ENCODE measurements at places on chromosomes 3 and 15.

DNA sequence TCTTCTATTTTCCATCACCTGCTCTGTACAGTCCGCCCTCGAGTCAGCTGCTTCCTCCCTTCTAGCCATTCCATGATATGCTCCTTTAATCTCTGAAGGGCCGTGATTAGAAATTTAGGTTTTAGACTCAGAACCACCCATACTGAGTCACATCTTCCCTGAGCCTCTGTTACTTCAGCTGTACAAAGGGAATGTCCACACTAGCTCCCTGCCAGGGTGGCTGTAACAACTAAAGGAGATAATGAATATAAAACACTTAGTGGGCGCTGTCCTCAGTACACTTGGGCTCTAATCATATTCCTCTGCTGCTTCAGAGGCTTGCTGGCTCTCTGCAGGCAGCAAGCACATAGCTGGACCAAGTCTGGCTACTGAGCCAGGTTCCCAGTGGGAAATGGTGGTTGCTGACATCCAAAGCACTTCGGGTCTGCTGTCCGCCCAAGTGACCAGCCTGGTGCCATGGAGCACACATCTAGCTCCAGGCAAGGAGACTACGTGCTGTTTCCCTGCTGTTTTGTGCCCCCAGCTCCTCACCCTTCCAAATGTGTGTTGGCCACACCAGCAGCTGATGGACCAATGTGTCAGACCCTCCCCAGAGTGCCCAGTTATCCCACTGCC lies 901 bp upstream of the CHST14 start:
- DNase-seq, result no peak

DNA sequence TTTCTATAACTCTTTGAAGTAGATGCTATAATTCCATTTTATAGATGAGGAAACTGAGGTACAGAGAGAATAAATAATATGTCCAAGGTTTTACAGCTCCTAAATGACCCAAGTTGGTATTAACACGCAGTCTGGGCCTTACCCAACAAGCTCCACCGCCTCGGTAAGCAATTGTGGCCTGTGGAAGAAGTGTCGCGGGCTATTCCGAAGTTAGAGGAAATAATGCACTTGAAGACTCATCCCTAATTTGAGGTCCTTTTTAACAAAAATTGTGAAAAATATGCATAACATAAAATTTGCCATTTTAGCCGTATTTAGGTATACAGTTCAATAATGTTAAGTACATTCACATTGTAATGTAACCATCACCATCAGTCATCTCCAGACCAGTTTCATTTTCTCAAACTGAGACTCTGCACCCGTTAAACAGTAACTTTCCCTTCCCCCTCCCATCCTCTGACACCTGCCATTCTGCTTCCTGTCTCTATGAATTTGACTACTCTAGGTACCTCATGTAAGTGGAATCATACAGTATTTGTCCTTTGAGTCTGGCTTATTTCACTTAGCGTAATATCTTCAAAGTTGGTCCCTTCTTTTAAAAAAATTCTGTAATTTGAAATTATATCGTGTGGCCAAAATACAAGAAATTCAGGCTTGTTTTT lies 18.2 kb downstream of the IDH3A start:
- DNase-seq, result no peak

DNA sequence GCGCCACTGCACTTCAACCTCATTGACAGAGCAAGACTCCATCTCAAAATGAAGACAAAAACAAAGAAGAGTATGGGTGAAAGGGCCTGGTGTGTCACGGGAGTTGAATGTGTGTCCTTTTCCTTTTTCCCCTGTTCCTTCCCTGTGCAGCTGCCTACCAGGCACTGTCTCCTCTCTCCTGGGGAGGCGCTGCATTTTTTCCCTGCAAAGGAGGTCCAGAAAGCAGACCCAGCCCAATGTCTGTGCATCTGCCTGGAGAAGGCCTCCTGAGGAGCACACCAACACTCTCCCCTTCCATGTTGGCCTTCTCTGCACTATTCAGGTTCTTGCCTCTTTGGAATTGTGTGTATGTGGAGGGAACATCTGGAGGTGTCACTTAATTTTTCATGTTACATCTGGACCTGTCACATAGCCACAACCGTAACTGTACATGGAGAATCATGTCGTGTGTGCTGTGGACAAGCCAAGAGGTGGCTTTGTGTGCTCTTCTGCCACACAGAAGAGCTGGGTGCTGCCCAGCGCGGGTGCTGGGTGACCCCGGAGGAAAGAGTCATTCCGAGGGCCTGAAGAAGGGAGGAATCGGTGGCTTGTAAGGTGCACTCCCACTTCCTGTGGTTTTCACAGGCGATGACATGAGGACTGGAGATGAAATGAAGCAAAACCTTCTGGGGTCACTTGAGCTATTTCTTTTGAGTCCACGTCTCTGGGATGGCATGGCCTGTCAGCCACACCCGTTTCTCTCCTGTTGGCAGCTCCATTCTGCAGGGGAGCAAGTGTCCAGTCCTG lies 46.5 kb upstream of the CGNL1 start:
- DNase-seq, result no peak

- DNase-seq, result peak; percentile 29
Observed at GRCh38 chr3:15860014-15860934, 62.5 kb upstream of the ANKRD28 start.

DNA sequence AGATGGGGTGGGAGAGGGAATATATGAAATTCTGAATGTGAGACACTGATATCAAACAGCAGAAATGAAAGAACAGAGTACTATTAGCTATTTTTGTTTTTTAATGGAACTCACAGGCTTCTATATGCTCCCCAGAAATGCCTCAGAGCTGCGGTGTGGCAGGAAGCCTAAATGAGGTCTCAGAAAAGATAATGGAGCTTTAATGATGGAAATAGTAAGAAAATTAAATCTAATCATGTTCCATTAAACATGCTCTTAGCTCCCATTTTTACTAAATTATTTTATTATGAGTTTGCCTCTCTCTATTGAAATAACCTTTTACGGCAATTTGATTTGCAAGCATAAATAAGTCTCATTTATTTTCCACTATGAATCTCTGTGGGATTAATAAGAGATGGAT lies 378.9 kb downstream of the ULK4 start:
- no peak for DNase-seq

- DNase-seq, result peak; percentile 66
Observed at GRCh38 chr3:51538459-51539290, at the start of gene RAD54L2. Gene RAD54L2, plus strand, starts transcription at chr3:51538719. Its CDS starts 51,702 bp downstream, at chr3:51590421.

- no peak for DNase-seq
Observed at GRCh38 chr3:94095111-94095510, 32.2 kb downstream of the NSUN3 start.

DNA sequence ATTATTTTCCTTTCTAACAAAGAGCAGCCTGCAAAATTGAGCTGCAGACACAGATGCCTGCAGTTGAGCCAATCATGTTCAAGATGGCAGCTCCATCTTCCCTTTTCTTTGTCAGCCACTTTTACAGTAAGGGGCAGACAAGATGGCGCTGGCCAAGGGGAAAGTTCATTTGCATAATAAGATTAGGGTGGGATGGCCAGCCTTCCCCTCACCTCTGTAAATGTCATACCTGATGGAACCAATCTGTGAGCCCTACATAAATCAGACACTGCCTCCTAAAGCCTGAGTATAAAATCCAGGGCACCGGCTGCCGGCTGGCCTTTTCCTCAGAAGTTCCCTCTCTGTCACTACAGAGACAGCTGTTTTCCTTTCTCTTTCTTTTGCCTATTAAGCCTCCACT lies 15.8 kb downstream of the PATL2 start:
- DNase-seq, result no peak

GRCh38 chr15:44883199-44883877 lies 73.1 kb upstream of the TERB2 start:
- DNase-seq, result no peak

DNA sequence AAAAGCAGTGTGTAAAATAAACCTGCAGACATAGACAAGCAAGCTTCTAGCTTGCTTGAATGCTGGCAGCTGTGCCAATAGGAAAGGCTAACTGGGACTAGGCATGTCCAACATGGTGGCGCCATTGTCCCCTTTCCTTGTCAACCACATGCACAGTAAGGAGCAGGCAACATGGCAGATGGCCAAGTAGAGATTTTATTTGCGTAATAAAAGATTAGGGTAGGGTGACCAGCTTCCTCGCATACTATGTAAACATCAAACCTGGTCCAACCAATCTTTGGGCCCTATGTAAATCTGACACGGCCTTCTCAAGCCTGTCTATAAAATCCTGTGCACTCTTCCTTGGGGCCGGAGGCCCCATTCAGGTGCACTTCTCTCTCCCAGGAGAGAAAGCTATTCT lies 575.4 kb upstream of the GOLIM4 start:
- no peak for DNase-seq

DNA sequence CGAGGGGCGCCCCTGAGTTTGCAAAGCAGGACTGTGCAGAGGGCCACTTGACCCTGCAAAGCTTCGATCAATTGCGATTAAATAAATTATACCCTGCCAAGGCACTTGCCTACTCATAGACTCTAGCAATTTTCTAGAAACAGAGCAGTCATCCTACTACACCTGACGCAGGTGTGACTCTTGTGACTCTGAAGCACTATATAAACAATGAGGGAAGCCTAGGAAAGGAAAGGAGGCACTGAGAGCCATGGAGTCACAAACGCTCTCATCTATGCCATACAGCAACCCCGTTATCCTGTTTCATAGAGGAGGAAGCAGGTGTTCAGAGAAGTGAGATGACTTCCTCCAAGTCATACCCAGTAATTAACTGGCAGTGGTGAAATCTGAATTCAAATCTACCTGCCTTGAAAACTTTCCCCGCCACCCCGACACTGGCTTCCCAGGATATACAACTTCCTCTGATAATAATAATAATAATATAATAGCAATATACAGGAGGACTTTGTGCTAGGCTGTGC lies 14.4 kb downstream of the ARHGEF3 start:
- DNase-seq, result no peak

DNA sequence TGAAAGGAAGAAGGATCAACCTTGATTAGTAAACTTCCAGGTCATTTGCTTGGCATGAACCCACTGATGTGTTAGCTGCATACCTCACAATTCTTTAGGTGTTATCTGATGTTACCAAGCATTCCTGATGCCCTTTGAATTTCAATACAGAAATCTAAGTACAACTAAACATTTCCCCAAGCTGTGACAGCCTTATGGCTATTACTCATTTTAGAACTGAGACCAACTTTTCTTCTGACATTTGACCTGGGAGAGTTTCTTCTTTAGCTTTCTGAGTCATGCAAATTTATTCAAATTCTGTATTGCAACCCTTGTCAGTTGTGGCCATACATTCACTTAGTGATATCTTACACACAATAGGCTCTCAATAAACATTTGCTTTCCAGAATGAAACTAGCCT lies 124.3 kb downstream of the TIGIT start:
- DNase-seq, result no peak

DNA sequence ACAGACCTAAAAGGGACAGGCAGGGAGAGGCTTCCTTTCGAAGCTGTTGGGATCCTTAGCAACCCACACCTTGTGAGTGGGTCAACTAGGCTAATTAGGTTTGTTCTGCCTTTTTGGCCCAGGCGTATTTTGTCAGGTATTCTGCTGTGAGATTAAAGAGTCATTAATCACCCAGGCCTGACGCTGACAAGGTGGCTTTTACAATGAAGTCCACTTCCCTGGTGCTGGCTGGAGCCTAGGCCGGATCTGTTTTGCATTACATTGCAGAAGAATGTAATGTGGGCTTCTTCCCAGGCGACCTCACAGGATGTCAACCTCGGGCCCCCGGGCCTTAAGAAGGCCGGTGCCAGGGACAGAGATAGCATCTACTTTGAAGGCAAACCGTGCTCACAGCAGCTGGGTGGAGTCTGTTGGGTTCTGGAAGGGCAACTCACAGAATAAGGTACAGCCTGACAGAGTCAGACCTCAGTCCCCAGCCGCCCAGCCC lies 76.9 kb downstream of the HES1 start:
- no peak for DNase-seq

DNA sequence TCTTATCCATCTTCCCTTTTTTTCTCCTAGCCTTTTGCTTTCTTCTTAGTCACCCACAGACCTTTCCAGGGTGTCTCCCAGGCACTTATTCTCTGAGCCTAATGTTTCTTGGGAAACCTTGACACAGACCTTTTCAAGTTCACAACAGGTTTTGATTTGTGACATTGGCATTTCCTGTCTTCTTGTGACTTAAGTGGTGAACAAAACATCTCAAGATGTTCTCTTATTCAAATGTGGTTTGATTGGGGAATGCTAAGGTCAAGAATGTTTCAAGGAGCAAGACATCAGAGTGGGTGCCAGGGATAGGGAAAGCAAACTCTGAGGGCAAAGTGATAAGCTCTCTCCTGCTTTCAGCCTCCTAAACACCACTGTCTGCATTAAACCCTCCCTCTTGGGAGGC lies 68.2 kb upstream of the GSK3B start:
- DNase-seq, result no peak

- no peak for DNase-seq
Observed at GRCh38 chr3:46892285-46893145, 15.0 kb downstream of the PTH1R start.

- DNase-seq, result no peak
Observed at GRCh38 chr3:130926504-130926903, 32.6 kb downstream of the ATP2C1 start.

GRCh38 chr15:95760508-95760907 lies 570.0 kb upstream of the NR2F2 start:
- DNase-seq, result no peak

DNA sequence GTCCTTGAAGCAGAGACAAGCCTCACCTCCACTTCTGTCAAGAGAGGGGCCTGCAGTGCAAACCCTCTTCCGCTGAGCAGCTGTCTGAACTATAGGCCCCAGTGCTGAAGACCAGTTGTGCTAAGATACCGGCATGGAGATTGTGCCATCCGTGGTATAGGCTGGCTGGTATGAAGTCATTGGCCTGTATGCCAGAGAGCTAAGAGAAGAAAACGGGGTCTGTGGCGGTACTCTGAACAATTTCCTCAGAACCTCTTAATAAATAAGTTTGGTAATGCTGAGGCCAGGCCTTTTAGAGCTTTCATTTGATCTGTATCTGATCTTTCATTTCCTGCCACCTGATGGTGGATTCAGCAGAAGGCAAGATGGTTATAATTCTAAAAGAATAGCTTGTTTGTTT lies 123.0 kb downstream of the LRIG1 start:
- no peak for DNase-seq

DNA sequence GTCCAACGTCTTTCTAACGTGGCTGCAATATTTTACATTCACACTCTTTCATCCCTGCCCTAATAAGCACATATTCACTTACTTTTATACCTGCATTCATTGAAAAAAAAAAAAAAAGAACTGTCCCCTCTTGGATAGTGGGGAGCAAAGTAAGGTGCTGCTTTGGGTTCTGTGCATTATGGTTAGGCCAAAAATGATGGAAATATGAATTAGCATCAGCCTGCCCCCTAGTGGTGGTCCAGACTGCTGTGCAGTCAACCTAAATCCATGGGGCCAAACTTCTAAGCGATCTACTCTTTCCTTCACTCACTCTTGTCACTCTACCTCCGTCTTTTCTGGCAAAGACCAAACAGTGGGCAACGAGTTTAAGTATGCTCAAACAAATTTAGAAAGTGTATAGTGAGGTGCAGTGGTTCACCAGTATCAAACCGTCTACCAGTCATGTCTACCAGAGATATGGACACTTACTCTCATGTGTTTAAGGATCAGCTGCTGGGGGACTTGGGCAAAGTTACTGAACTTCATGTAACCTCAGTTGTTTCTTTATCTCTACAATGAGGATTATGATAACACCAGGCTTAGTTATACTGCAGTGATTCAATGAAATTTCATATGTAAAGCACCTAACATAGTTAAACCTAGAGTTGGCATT lies 61.5 kb upstream of the GRM7 start:
- DNase-seq, result peak; percentile 45

Data from mesothelial cell of epicardium (in vitro differentiated cells).